WERI-Rb-1 (cell line): ENCODE measurements at places on chromosomes 11 and 22.

- no peak for DNase-seq
Measured at GRCh38 chr11:25766332-25767015, 565.5 kb upstream of the ANO3 start.

- DNase-seq = no peak
Measured at GRCh38 chr11:62710001-62710345, 2.5 kb downstream of the GNG3 start.

- DNase-seq = no peak
Measured at GRCh38 chr11:4102711-4103110, 8.1 kb downstream of the RRM1 start.

- no peak for DNase-seq
Measured at GRCh38 chr11:73907191-73907590, 30.4 kb downstream of the PAAF1 start.

DNA sequence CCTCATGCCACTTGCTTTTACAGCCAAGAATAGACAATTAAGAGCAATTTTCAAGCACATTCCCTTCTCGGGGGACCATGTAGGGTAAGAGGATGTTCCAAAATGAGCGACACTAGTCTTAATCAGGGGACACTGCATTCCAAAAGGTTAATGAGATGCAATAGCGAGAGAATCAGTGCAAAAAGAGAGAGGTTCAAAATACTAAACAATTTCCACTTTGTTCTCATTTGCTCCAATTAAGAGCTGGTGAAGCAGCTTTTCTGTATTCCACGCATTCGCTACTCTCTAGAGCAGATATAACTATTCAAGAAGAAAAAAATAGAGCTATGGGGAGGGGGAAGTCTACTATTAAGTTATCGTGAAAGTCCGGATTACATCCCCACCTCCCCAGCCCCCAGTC lies 811 bp downstream of the LRRC4C start:
- DNase-seq = no peak

GRCh38 chr11:70486731-70487130 lies 88.4 kb downstream of the CTTN start:
- no peak for DNase-seq
